Thoracic aorta (tissue), 2 donors: ENCODE measurements at places on chromosomes 3 and 15. TPM values are rescaled to one million over a fixed set of nuclear protein-coding genes. Genes with fewer than 3 reads are reported as not detected.

GRCh38 chr3:15042936-15043335, 22.2 kb downstream of the MRPS25 start:
- DNase-seq, result no peak

DNA sequence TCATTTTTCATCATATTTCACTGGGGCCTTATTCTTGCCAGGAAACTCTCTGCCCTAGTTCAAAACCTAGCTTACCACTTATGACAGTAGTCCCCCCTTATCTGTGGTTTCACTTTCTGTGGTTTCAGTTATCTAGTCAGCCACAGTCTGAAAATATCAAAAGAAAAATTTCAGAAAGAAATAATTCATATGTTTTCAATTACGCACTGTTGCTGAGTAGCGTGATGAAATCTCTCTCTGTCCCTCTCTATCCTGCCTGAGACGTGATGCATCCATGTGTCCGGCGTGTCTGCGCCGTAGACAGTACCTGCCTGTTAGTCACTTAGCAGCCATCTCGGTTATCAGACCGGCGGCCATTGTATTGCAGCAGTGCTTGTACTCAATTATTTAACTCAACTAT, 369.9 kb upstream of the MCTP2 start:
- DNase-seq, result no peak

DNA sequence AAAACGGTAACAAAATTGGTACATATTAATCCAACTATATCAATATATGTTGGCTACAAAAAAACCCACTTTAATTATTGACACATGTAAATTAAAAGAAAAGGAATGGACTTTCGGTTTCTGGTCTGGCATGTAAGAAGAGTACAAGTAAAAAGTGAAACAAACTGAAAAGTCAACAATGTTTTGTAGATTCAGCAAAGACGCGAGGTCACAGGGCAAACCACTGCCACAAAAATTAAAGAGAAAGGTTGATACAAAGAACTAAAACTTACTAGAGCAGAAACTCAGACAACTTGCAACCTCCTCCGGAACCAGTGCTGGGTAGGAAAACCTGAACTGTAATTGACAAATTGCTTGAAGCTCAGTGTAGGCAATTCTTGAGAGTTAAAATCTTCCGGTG, 110.6 kb upstream of the ARPP21 start:
- no peak for DNase-seq

- DNase-seq, result no peak
Measured at GRCh38 chr3:117705011-117705410, 995.4 kb downstream of the TUSC7 start.

GRCh38 chr3:134354612-134355251, 19.5 kb downstream of the AMOTL2 start:
- DNase-seq, result no peak

DNA sequence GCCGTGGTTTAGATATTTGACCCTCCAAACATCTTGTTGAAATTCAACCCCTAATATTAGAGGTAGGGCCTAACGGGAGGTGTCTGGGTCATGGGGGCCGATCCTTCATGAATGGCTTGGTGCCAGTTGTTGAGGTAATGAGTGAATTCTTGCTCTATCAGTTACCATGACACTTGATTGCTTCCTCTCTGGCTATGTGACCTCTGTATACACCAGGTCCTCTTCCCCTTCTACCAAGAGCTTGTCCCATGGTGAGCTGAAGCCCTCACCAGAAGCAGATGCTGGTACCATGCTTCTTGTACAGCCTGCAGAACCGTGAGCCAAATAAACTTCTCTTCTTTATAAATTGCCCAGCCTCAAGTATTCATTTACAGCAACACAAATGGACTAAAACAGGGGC, 41.8 kb upstream of the TIPARP start:
- DNase-seq, result no peak

GRCh38 chr3:127607675-127608361, 9.6 kb downstream of the MCM2 start:
- DNase-seq, result no peak

Gene EFHB
- 0.41 TPM for total RNA-seq

Gene BTBD1
- total RNA-seq, result 73.4 TPM

Gene EIF1B
- total RNA-seq, result 38.2 TPM
